Stimulated activated CD8-positive, alpha-beta memory T cell treated with anti-CD3 and anti-CD28 coated beads, Interleukin-4, amount 100 ng/mL, for 1 hour (primary cell): ENCODE measurements at places on chromosomes 6 and 20.
A peak's percentile ranks its signal among the peaks of the same experiment; 100 is the strongest.

- no peak for DNase-seq
Observed at GRCh38 chr6:99121748-99122147, 174.0 kb upstream of the FBXL4 start.

DNA sequence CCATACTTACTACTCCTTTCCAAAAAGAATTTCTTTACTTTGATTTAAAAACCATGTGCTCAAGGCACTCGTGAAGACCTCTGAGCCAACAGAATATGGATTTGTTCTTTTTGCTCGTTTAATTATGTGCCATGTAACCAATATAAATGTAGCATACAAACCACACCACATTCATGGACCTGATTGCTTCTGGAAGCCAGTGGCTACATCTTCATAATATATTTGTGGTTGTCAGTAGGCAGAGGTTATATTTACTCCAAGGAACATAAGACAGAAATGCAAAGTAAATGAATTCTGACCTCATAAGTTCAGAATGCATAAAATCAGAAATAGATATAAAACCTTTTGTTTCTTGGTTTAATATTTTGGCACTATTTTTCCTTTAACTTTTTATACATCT, 373.0 kb downstream of the HDGFL1 start:
- no peak for DNase-seq

DNA sequence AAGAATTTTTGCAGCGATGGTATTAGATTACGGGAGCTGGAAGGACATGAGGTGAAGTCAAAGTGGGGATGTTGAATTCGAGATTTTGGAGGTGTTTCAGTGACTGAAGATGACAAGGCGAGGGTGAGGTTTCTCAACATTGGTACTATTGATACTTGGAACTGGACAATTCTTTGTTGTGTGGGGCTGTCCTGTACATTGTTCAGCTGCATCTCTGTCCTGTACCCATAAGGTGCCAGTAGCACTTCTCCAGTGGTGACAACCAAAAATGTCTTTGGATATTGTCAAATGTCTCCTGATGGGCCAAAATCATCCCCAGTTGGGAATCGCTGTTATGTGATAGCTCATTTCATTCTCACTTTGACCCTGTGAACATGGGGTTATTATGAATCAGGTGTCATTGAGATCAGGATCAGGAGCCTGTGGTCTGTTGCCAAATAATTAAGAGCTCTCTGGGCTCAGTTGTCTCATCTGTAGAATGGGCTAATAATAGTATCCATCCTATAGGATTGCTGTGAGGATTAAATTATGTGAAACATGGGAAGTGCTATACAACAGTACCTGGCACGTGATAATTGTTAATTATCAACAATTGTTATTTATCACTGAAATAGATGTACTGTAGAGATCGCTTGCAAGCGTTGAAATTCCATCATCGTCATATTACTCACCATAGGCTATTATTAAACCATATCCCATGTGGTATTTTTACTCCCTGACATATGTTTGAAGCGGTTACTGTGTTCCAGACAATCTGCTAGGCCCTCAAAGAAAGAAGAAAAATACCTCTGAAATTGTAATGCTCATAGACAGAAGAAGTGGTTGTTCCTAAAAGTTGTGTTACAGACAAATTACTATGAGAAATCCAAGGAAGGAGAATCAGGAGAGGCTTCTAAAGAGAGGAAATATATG, 48.5 kb upstream of the TTPAL start:
- no peak for DNase-seq

DNA sequence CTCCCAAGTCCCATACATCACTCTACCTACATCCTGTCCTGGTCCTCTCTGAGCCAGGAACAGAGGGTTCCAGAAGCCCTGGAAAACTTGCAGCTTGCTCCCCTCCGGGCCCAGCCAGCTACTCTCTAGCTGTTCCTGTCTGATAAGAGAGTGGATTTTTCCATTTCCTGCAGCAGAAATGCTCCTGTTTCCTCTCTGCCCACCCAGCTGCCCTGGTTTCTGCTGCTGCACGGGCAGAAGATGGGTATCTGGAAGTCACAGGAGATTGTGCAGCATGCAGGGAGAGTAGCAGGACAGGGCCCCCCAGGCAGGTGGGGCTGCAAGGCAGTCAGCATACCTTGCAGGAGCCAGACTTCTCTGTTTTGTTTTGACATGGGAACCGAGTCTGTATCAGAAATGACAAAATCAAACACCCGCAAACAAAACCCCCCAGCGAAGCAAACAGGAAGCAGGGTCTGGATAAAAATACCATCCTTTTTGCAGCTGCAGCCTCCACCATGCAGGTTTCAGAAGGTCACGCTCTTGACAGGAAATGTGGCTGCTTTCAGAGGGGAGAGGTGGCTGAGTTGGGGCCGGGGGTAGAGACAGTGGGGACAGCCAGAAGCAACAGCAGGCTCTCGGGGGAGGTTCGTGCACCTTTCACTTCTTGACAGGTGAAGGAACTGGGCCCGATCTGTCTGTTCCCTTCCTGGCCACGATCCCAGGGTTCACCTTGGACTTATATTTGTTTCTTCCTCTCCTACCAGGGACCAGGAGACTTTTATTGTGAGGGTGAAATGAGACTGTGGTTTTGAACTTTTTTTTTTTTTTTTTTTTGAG, 50.8 kb upstream of the FAM83D start:
- peak; percentile 43 for DNase-seq

DNA sequence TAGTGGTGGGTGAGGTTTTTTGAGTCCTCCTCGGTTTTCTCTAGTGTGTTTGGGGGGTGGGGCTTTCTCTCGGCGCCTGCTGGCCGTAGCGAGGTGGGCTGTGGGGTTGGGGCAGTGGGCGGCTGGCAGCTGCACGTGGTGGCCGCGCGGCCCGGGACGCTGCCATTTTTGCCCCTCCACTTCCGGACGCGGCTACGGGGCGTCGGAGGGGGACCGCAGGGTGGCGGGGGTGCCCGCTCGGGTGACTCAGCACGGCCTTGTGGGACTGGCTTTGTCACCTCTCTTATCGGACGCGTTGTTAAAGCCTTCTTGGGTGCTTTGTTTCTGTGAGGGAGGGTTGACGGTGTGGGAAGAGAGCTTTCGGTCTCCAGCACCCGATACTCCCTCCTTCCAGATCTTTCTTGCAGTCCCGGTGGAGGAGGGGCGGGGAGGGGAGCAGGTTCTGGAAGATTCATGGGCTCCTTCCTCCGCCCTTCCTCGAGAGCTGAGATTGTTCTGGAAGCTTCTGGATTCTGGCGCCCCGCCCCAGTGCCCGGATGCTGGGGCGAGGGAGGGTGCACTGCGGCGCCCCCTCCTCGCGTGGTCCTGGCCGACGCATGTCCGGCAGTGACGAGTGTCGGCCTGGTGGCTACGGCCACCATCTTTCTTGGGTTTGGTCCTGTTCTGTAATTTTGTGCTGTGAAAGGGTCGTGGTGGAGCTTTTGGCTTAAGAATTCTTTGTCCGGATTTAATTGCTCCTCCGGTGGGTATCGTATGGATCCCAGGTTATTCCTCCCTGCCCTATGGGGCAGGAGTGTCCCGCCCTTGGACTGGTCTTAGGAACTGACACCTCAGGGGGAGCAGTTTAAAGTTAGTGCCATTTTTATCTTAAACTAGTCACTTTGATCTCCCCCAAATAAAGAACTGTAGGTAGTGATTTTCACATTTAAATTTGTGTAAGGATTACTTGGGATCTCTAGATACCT, 719 bp downstream of the HSP90AB1 start:
- DNase-seq: peak; percentile 81

- no peak for DNase-seq
Observed at GRCh38 chr20:50323209-50323608, 132.6 kb downstream of the CEBPB start.

GRCh38 chr6:16146527-16146955, 17.7 kb downstream of the MYLIP start:
- DNase-seq: no peak

GRCh38 chr6:111258615-111259088, 171.3 kb downstream of the SLC16A10 start:
- no peak for DNase-seq
